ENCODE measurements at places on chromosomes 2 and 18. TPM values are rescaled to one million over a fixed set of nuclear protein-coding genes. Genes with fewer than 3 reads are reported as not detected.

DNA sequence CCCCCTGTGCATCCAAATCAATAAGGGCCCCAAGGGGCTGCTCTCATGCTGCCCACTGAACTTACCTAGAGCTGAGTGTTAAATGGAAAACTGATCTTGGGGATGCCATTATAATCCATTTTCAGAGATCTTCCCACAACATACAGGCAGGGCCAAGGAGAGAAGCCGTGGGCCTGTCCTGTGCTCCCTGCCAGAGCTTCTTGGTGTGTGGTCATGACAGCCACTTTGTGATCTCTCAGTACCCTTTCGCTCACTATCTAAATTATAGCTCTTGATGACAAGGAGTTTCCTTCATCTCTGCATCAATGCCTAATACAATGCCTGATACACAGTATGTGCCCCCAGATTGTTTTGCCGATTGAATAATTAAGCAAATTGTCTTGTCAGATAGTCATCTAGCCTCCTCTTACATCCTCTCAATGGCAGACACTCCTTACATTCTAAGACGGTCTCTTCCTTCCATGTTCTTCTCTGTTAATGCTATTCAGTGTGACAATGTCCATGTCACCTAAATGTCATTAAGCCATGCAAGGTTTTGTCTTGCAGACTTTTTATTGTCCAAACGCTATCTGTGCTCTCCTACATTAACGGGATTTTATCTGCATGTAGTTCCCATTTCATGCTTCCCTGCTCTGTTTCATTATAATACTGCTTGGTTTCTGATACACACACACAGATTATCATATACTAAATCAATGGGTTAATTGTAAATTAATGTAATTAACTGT lies 5.9 kb downstream of the CSRNP3 start:
- no peak for DNase-seq

DNA sequence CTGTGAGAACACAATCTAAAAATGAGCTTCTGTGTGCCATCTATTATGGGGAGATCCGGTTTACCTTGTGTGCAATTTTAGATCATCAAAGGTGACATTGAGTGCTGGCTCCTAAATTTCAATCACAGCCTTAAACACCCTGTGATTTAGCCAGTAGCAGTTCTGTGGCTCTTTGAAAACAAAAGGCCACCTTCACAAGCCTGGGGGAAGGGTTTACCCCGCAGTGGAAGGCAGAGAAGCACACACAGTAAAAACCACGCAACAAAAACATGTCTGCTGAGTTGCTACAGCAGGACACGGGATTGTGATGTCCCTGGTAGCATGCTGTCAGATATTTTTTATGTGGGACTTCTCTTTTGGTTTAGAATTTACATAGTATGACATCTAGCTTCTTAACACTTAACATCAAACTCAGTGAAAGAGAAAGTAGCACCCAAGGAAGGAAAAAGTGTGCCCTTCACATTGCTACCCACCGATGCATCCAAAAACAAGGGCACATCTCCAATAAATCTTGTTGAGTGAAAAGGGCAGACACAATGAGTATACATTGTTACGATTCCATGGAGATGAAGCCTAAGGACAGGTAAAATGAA lies 56.1 kb upstream of the RNF152 start:
- no peak for DNase-seq

DNA sequence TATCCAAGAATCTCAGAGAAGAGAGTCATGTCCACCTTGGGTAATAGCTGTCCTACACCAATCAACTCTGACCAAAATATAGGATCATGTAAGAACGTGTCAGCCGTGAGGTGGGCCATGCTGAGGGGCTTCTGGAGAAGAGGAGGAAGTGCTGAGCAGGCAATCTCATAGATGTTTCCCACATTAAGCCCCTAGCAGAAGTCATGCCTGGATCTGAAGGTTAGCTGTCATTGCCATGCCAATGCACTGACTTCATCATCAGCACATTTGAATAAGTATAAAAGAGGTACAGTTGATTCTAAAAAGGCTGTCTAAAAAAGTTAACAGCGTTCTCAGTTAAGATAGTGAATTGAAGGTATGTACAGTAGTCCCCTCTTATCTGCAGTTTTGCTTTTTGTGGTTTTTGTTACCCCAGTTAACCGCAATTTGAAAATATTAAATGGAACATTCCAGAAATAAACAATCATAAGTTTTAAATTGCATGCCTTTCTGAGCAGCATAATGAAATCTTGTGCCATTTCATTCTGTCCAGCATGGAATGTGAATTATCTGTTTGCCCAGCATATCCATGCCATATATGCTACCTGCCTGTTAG lies 67.2 kb upstream of the TMEM17 start:
- no peak for DNase-seq

GRCh38 chr2:143600116-143600515 lies 470.9 kb downstream of the ARHGAP15 start:
- DNase-seq = no peak

Gene CDH2
- 90.6 TPM for total RNA-seq

DNA sequence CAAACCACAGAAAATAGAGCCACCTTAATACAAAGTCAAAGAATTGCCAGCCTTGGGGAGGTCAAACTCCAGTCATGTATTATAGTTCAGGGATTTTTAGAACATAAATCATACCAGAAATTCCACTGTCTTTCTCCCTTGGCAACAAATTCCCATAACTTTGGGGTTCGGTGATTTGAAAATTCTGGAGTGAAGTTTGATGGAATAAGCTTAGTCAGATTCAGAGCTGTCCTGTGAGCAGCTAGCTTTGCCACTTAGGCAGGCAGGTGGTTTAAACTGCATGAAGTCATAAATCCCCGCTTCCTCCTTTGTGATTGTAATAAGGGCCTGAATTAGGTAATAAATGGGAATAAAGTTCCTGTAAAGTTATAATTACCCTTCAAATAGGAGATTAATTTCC lies 457.0 kb upstream of the HNMT start:
- no peak for DNase-seq

All from Daoy (cell line).